ENCODE measurements at places on chromosomes 7 and 10.

- ATAC-seq = no peak
These were observed 219.9 kb downstream of the TCF7L2 start for GRCh38 chr10:113169853-113170460.

DNA sequence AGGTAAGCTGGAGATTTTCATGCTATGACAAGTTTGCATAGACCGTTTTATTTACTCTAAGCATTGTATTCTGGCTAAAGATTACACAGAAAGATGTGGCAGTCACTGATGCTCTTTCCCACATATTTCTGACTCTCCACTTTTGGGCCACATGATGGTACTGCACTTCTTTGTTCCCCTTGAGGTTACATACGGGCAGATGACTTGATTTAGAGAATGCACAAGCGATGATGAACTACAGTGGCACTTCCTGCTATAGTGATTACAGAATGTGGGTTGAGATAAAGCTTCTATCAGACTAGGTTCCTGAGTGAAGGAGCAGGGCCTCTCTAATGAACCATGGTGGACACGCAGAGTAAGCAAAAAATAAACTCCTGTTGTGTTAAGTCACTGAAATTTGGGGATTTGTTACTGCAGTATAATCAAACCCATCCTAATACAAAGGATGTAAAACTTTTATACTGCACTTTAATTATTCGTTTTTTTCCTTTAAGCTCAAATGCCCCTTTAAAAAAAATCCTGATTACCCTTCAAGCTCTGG is 177.9 kb downstream of the TAX1BP1 start:
- ATAC-seq = no peak

- peak; percentile 44 for ATAC-seq
These were observed 3.3 kb downstream of the HILPDA start for GRCh38 chr7:128458956-128459355.

GRCh38 chr7:424301-424935 is 95.2 kb downstream of the PDGFA start:
- ATAC-seq = no peak

- no peak for ATAC-seq
These were observed 62.4 kb downstream of the FZD1 start for GRCh38 chr7:91326516-91327199.

DNA sequence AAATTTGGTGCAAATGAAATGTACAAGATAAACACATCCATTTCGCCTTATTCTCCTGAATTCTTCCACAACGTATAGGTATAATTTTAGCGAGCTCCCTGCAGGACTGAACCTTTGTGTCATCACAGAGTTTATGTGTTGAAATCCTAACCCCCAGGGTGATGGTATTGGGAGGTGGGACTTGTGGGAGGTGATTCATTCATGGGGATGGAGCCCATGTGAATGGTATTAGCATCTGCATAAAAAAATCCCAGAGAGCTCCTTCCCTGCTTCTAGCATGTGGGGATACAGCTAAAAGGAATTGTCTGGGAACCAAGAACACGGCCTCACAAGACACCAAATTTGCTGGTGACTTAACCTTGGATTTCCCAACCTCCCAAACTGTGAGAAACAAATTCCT is 741.4 kb upstream of the VSTM2A start:
- no peak for ATAC-seq

DNA sequence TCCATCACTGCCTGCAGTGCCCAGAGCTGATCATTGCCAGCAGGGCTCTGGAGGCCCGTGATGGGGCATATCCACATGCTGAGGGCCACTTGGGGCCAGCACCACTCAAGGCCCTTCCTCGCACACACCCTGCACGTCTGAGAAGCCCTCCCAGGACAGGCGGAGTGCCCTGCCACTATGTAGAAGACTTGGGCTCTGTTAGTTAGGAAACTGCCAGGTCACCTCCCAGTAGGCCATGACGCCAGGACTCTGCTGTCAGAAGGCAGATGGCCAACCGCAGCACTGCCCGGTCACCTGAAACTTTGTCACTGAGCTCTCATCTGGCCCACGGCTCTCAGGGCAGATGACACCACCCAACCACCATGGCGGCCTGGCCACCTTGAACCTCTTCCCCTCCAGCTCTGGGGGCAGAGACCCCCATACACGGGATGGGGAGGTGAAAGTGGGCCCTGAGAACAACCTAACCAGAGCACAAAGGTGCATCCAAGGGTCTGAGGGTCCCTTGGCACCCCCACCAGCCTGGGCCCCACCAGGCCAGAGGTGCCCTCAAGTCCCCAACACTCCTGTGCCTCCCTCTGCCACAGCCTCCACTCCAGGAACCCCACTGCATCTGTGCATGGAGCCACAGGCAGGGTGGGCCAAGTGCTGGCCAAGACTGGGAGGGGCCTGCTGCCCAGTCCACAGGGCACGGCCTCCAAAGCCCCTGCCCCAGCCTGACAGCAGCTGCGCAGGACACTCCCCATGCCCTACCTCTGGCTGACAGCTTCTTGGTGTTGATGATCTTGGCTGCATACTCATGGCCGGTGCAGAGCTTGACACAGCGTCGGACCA is 41.8 kb downstream of the CAMK2B start:
- no peak for ATAC-seq

- ATAC-seq = no peak
These were observed 5.1 kb downstream of the PRXL2A start for GRCh38 chr10:80413271-80413996.

- ATAC-seq = no peak
These were observed 196.7 kb downstream of the SDK1 start for GRCh38 chr7:3497796-3498195.

GRCh38 chr7:35726654-35727053 is 31.7 kb upstream of the HERPUD2 start:
- ATAC-seq = no peak

- ATAC-seq = no peak
These were observed 849.8 kb upstream of the SORCS1 start for GRCh38 chr10:108014145-108014901.

DNA sequence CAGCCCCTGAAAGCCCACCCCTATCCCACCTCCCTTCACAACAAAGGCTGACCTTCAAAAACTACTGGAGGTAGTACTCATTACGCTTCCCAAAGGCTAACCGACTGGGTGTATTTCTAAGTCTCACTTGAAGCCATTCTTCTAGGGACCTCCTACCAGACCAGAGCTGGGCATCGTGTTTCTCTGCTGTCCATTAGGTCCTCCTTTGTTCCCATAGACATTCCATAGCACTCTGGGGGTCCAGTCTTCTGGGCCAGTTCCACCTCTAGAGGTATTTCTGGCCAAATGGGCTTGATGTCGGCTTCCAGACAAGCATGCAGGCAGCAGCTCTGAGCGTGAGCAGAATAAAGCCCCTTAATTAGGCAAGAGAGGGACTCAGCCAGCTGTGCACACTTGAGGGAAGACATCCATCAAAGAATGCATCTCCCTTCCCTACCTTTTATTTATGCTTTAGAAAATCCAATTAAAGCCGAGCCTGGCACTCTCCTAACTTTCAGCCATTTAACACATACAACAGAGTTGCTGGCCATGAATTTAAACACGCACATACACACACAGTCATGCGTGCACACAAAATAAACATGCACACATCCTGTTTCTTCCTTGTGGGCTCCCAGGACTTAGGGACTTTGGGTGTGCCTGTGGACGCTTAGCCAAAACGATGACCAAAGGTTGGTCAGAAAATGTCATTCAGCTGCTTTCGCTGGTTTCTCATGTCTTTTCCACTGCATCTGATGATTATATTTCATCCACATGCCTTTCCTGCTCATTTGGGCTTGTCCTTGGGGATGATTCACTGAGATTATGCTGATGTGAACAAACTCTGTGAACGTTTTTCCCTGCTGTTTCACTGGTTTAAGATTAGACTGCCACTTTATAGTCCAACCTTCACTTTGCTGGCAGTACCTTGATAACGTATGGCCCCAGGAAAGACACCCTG is 362.0 kb upstream of the NFE2L3 start:
- no peak for ATAC-seq

DNA sequence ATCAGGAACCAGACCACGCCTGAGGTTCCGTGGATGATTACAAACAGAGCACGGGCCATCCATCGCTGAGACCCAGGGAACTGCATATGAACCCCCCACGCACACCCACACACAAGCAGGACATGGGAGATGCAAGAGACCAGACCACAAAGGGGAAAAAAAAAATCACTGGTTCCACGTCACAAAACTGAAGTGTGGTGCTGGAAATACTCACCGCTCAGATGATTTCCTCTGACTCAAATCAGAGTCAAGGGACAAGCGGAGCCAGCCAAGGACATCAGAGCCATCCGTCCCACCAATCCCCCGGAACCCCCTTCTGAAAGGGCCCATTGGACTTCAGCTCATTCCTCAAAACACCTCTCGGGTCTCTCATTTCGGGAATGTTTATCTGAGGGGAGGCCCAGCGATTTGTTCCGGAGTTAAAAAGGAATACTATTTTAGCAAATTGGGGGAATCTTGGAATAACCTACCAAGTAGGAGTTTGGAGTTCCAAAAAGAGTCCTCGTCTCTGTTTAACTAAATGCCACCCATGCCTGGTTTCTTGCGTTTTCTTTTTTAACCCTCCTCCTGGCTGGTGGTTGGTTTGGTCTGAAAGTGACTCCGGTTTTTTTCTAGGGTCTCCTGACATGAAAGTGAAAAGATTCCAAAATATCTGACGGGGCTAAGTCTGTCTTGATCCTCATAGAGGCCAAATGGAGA is 15.0 kb downstream of the SNX8 start:
- ATAC-seq = peak; percentile 55
